ENCODE measurements at places on chromosomes 5 and 9.

- DNase-seq, result no peak
Measured at GRCh38 chr5:38728029-38728428, 117.8 kb upstream of the OSMR start.

- DNase-seq, result no peak
Measured at GRCh38 chr5:50440651-50441492, at the start of gene EMB. TSS of gene EMB (minus strand) at chr5:50441288. CDS start at chr5:50441151, 137 bp downstream.

- DNase-seq, result no peak
Measured at GRCh38 chr9:111375817-111376564, 46.0 kb upstream of the OR2K2 start.

DNA sequence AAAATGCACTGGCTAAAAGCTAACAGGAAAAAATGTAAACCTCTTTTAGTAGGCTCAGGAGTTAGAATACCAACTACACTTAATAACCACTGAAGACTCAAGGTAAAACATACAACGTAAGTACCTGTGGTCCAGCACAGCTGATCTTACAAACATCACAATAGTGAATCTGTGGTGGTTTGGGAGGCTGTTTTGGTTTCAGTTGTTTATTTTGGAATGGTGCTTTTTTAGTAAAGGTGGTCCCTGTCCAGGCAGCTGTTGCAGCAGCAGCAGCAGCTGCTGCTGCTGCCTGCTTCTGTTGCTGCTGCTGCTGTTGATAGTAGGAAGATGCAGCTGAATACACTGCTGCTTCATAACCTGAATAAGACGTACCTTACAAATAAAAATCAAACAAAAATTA is 37.9 kb downstream of the ZFR start:
- DNase-seq, result no peak

DNA sequence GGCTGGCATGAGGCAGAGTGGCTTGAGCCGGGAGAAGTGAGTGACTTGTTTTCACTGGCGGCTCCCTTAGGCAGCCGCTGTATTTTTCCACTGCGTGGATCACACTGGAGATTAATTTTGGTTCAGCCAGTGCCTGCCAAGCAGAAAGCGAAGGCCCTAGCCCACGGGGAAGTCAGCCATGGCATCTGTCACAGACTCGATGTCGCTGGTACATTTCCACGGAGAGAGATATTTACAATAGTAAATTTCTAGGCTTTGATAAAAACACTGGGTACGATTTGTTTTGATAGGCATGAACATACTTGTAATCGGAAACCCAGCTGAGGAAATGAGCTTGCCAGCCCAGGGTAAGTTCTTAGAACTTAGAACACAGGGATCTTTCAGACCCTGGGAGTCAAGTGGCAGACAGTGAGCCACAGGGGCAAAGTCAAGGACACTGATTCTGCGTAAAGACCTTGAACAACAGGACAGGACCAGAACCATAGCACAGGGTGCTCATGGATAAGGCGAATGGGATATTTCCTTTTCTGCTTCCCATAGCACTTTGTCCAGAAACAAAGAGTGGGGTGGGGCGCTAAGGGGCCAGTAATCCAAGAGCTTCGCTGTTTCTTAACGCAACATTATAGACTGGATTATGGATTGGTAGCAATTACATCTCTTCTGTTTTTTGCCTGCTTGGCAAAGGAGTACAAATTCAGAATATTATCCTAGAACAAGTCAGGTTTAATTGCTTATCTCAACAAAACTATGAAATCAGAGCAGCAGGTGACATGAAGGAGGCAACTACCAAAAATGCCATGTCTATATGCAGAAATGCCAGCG is 4.5 kb downstream of the DUSP1 start:
- DNase-seq, result no peak

DNA sequence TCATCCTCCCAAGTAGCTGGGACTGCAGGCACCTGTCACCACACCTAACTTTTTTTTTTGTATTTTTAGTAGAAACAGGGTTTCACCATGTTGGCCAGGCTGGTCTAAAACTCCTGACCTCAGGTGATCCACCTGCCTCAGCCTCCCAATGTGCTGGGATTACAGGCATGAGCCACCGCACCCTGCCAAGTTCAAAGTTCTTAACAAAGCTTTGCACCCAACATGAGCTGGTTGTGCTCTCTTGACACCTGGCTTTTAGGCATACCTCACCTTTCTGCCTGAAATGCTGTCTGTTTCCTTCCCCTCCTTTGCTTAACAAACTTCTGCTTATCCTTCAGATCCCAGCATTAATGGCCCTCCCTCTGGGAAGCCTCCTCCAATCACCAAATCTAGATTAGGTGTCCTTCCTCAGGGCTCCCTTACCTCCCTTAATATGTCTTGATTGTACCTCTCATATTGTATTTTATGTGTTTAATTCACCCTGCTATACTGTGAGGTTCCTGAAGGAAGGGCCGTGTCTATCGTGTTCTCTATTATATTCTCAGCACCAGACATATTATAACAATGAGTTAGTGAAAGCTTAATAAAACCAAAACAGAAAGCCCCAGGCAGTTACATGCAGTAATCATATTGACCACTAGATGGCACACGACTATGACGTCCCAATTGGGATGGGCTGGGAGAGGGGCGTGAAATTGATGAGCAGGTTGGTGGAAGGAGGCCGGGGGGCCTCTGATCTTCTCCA is 62.9 kb upstream of the PPARGC1B start:
- peak; percentile 21 for DNase-seq

- no peak for DNase-seq
Measured at GRCh38 chr5:95440825-95441224, 49.7 kb downstream of the FAM81B start.

DNA sequence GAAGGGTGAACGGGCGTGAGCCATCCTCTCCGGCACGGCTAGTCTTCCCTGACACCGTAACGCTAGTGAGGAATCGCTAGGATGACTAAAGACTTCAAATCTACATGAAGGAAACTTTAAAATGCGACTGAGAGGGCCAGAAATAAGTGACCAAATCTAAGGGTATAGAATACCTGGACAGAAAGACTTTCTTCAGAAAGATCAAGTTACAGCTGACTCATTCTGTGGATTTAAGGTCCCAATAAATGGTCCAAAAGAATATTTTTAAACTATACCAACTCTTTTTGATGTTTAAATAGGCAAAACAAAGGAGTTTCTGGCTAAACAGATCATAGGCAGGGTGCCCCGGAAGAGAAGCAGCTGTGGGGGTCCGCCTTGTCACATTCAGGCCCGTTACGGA is 38.9 kb upstream of the CEP72 start:
- DNase-seq, result no peak

DNA sequence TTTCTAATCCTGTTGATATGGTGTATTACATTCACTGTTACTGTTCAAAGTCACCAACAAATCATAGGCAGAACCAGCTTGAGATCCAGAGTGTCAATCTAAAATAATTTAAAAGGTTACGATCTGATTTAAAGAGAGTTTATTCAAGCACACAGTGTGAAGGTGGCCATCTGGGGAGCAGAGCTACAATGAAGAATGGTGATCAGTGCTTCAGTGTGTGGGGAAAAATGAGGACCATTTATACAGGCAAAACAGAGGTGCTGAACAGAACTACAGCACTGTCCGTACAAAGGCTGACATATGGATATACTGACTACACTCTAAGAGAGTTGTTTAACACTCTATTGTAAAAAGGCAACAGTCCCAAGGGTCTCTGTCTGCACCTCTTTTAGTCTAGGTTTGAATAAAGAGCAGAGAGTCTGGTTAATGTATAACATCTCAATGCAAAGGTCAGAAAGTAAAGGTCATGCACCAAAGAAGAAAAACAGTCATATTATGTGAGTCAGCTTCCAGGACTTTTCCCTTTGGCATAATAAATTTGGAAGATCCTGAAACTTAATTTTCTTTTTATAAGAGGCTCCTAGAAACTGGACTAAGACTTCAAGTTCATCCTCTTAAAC is 29.7 kb upstream of the TDRD7 start:
- DNase-seq, result no peak

DNA sequence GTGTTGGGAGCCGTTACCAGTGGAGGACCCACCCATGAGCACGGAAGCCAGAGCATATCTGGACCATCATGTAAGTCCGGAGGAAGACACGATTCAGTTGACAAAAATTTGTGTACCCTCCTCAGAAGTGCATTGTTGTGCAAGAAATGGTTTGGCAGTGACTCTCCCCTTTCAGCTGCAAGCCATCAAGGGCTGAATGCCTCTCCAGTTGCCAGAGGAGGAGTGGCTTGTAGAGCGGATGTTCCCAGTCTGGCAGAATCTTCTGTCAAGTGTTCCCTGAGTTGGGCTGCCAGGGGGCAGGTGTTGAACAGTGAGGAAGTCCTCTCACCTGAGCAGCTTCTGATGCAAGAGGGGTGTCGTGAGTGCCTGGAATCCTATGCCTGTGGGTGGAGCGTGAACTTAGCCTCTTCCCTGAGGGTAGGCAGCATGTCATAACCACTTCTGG is 27.6 kb upstream of the CDKN2AIPNL start:
- DNase-seq, result peak; percentile 40

DNA sequence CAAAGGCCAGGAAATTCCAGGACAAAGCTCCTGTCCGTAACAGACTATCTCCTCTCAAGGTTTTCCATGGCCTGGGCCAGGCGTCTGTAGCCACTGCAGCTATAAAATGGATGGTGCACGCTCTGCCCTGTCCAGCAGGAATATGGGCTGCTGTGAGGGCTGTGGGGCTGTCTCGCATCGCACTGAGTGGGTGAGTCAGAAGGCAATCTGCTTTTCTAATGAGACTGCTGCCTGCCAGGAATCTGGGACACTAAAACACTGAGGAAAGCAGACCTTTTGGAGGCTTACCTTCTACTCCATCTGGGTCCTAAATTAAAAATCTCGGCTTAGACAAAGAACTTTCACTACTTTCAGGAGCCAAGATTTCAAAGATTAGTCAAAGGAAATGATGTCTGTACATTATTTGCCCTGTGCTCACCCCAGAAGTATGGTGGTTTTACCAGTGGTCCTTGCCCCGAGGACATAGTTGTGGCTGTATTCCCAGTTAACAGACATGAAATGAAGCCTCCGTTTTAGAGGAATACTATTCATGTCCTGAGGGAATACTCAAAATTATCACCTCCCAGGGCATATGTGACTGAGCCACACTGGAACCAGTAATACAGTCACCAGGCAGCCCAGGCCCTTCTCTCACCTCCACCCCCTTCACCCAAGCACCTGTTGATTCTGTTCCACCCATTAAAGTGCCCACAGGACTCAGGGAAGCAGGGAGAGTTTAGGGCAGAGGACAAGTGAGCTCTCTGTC is 56.4 kb downstream of the PFDN1 start:
- DNase-seq, result no peak

DNA sequence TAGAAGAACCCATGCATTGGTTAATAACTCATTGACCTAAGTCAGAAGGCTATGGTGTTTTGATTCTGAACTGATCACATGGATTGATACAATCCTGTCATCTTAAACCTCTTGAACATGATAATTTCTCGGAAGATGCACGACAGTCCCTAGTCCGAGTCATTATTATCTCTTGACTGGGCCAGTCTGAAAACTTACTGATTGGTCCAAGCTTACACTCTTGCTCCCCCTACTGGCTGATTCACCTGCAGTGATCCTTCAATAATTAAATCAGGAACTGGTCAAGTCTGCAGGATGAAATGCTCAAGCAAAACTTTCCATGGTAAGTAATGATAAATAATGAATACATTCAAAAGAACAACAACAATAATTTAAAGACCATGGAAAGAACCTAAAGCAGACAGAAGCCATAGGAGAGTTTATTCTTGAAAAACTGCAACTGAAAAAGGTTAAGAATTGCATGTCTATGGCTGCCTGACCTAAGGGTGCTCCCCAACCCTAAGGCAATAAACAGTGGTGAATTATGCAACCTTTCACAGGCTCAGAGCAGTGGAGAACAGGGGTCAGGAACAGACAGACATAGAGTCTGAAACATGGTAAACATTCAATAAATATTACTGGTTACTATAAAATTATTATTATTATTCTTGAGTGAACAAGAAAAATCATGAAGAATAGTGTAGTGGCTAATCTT is 79.3 kb downstream of the BRINP1 start:
- peak; percentile 20 for DNase-seq

DNA sequence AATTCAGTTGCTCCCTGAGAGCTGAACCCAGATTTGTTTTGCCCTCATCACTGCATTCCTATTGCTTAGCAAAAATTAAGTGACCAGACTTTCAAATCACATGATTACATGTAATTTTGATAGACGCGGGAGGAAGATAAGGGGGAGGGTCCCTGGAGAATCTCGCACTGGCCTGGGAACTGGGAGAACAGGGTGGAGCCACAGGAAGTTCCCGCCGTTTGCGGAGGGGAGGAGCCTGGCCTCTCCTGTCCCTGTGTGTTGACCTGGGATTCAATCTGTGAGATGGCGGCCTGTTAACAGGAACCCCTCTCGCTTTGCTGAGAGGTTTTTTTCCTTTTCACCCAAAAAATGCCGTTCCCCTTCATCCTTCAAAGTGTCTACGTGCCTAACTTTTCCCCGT is 142.9 kb upstream of the OR13F1 start:
- no peak for DNase-seq

GRCh38 chr5:129656952-129657351 is 90.9 kb upstream of the MINAR2 start:
- DNase-seq, result no peak

DNA sequence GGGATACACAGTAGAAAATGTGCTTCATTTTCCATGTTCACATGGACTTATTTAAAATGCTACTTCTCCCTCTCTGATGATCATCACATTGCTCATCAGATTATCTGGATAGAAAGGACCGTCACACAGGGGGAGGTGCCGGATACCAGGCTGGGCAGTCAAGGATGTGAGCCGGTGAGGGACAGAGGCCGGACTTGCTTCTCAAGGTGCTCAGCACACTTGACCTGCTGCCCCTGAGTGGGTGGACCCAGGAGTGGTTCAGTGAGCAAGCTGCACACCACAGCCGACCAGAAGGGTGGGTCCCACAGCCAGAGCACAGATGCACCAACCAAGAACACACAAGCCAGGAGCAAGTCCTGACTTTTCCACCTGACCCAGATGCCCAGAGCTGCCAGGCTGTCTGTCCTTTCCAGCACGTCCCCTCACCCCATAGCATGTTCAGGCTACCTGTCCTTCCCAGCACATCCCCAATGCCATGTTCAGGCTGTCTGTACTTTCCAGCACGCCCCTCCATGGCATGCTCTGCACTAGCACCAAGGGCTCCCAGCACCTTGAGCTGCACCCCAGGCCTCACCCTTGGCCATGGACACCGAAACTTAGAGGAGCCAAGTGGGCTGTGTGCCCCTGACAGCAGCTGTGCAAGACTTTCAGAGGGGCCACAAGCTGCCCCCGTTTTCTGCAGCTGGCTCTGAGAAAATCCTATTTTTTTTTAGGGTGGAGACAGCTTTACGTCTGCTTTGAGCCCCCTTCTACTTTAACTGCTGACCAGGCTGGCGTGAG is 77.8 kb downstream of the SECISBP2 start:
- DNase-seq, result no peak

Data from NCI-H446 (cell line).